ENCODE measurements at places on chromosomes 1 and 21. TPM values are rescaled to one million over a fixed set of nuclear protein-coding genes. Genes with fewer than 3 reads are reported as not detected.

DNA sequence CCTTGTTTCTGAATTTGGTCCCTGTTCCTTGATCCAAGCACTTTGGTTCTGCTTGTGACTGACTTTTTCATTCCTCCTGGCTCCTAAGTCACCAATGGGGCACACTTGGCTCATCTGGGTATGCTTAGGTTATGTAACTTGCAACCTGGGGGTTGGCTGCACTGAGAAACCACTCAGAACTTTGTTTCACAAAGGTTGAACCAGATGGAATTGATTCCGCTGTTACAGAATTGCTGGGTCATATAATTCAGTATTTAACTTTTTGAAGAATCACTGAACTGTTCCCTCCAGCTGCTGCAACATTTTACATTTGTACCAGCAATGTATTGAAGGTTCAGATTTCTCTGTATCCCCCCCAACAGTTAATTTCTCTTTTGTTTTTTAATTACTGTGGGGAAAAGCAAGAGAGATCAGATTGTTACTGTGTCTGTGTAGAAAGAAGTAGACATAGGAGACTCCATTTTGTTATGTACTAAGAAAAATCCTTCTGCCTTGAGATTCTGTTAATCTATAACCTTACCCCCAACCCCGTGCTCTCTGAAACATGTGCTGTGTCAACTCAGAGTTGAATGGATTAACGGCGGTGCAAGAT, 9.6 kb upstream of the NVL start:
- DNase-seq: no peak

Gene SH3D21
- total RNA-seq: 0.50 TPM

GRCh38 chr1:89931964-89932363, 62.9 kb upstream of the ZNF326 start:
- no peak for DNase-seq

Gene VHLL
- total RNA-seq: not detected

DNA sequence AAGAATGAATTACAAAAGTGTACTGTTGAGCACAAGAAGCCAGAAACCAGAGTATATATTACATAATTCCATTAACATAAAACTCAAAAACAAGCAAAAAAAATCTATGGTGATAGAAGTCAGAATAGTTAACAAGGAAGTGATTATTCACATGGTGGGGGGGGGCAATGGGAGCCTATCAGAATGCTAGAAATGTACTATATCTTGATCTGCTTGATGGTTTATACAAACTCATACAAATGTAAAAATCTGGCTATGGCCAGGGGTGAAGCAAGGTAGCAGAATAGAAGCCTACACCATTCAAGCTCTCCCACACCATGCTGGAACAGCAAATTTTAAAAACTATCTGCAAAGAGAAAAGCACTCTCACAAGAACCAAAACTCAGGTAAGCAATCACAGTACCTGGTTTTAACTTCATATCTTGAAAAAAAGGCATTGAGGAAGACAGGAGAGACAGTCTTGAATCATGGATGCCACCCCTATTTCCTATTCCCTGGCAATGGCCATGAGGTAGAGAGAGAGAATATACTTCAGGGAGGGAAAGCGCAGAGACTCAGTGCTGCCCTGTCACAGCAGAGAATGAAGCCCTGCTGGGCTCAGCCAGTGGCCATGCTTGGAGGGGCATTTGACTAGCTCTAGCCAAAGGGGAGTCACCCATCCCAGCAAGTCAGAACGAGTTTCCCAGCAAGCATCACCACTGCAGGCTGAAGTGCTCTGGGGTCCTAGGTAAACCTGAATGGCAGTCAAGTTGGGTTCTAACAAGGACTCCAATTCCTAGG, 73.8 kb downstream of the CDC42BPA start:
- DNase-seq: no peak

GRCh38 chr1:230398856-230399255, 27.3 kb downstream of the PGBD5 start:
- no peak for DNase-seq

DNA sequence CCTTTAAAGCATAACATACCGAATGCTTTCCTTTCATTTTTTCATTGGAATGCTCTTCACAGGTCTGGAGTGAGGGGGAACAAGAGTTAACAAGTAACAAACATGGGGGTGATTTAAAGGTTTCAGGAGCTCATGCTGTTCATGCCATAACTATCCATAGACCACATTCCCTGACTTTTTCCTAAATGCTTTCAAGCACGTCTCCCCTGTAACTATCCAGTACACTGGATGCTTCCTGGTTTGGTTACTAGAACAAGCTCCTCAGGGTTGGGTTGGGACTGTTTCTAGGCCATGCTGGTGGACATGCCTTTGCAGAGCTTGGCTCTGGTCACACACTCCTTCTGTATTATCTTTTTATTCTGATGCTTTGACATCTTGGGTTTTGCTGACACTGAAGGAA, 38.6 kb downstream of the KCNK1 start:
- DNase-seq: no peak

GRCh38 chr1:199029855-199030254, 391.0 kb downstream of the PTPRC start:
- DNase-seq: no peak

Gene CFHR1
- total RNA-seq: not detected

DNA sequence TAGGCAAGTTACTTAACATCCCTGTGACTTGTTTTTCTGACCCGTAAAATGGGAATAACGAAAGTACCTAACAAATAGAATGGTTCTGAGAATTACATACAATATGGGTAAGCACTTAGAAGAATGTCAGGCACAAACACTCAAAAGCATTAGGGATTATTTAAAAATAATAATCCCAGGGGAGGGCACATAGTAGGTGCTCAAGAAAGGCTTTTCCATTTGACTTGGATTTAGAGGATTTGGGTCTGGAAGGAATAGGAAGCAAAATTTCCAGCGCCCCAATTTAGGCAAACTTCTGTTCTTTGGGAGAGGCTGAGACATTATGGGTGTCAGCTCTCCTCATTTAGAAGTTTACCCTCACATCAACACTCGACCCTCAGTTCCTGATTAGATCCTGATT, 115.5 kb downstream of the SYF2 start:
- no peak for DNase-seq

Gene ELAVL4
- total RNA-seq: 0.40 TPM

DNA sequence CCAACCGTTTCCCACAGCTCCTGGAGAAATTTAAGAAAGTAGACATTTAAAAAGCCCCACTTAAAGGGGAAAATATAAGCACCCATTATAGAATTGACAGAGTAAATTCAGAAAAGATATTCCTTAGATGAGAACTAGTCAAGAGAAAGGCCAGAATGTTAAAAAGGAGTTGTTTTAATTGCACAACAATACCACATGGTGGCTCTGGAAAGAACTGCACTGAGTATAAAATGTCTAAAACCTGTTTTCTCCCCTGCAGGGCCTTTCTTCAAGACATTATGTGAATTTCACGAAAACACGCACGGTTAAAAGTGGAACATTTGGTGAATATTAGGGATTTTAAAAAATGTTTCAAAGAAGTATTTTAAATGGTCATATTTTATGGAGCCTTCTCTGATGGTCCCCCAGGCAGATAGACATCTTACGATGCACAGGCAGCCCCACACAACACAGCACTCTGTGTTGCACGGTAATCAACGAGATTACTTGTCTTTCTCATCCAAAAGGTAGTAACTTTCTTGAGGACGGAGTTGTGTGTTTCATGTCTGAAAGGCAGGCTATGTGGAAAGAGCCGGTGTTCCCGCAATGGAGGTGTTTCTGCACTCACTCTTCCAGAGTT, 101.9 kb downstream of the PRRX1 start:
- DNase-seq: no peak

Gene POU3F1
- total RNA-seq: 0.33 TPM

GRCh38 chr1:26016953-26017545, 4.5 kb upstream of the EXTL1 start:
- no peak for DNase-seq

GRCh38 chr1:165235155-165235776, 121.2 kb downstream of the LMX1A start:
- DNase-seq: no peak

Gene LCE6A
- not detected for total RNA-seq

Gene ZNF678
- total RNA-seq: 9.1 TPM

DNA sequence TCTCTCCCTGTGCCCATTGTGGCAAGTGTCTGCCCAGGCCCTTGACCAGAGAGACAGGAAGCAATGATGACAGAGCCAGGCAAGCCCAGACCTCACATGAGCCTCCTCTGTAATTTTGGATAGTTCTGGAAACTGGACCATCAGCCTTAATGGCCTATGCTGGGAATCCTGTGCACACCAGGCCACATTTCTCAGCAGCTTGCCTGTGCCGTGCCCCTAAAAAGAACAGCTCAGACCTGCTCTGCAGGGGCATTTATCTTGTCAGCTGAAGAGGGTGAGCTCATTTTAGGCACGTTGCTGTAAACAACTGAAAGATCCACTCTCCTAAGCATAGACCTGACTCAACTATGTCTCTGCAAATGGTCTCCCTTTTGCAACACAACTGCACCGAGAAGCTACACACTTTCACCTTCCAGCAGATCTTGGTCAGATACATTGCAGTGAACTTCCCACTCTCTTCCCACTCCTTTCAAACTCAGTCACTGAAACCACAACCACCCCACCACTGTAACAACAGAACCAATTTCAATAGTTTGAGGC, 53.5 kb upstream of the BACH1 start:
- DNase-seq: no peak

Gene CCDC185
- not detected for total RNA-seq

GRCh38 chr1:39592069-39592468, 15.5 kb upstream of the PABPC4 start:
- no peak for DNase-seq

DNA sequence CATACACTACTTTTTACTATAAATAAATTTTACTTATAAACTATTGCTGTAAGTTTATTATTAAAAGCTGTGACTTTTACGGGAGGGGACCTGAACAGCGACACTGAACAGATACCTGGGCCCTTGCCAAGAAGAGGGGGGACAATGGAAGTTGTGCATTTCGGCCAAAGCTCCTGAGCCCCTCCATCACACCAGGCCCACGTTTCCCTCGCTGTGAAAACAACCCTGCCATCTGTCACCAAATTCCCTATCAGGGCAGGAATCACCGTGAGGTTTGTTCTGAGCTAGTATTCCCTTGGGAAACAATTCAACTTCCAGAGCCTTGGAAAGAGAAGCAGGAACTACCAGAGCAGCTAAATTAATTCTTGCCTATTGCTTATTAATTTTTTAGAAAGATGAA, 37.0 kb downstream of the VTCN1 start:
- DNase-seq: no peak

DNA sequence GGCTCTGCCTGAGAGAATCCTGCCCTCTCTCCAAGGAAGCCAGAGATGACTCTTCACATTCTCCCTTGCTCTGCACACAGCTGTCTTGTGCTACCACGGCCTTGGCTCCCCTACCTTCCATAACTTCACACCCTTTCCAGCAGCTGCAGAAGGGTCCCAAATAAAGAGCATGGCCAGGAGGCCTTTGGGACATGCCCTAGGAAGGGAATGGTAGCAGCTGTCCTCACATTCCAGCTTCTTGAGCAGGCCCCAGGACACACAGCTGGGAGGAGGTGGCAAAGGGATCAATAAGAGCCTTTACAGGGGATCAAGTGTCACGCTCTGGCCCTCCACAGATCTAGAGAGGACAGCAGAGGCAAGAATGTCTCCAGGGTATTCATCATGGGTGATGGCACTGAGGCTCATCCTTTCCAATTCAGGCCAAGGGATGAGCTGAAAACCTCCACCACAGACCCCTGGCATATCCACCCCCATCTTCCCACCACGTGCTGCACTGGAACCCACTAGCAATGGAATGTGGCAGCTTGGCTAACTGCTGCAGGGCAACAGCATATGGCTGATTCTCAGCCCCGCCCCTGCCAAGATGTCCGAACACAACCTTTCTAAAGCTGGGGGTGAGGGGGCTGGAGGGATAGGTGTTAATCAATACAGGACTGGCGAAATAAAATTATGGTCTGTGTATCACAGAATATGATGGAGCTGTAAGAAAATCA, 17.8 kb upstream of the RAB29 start:
- no peak for DNase-seq

Gene PHC2
- total RNA-seq: 181 TPM

DNA sequence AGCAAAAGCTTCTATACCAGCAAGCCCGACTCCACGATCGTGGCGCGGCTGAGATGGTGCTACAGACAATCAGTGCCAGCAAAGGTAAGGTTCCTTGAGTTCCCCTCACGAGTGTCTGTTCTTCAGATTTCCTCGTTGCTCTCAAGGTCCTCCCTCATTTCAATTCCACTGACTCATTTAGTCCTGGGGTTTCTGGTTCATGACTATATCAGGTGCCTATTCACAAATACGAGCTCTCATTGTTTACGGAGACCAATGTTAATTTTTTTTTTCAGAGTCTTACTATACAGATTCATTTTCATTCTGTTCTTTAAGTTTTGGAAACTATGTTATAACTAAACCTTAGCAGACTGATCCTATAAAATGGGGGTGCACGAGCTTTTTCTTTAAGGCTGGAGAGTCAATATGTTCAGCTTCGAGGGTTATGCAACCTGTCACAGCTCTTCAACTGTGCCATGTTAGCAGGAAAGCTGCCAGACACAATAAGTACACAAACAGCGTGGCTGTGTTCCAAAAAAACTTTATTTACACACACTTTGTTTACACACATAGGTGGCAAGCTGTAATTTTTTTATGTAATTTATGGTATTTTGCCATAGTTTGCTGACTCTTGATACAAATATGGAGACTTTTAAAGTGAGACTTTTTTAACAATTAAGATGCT, 134.3 kb downstream of the ZP4 start:
- no peak for DNase-seq

DNA sequence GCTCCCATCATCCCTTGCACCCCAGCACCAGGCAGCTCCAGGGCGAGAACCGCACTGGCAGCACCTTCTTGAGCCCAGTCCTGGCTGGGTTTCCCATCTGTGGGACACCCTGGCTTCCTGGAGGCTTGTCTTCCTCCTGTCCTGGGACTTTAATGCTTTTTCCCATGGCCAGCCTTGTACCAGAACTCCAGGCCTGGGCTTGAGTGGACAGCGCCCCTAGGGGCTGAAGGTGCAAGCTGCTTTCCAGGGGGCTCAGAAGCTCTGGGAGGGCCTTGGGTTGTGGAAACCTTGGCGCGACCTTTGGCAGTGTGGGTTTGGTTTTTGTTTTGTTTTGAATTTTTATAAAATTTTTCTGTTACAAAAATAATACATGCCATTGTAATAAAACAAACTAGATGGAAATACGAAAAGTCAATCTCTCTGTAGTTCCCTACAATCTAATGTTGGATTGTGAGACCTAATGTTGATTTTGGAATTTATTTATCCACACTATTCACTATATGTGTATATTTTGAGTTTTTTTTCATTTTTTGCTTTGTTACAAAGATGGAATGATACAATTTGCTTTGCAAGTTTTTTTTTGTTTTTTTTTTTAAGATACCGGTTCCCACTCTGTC, 33.8 kb upstream of the RPL11 start:
- DNase-seq: no peak

- no peak for DNase-seq
These were observed 53.9 kb upstream of the TIAM1 start for GRCh38 chr21:31397939-31398338.

DNA sequence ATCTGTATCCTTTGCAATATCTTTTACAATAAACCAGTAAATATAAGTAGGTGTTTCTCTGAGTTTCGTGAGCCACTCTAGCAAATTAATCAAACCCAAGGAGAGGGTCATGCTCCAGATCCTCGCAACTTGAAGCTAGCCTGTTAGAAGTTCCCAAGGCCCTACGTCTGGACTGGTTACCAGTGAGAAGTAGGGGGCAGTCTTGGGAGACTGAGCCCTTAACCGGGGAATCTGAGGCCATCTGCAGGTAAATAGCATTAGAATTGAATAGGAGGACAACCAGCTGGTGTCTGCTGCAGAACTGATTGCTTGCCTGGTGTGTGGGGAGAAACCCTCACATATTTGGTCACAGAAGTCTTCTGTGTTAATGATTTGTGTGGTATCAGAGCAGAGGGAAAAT, 190.5 kb downstream of the RYR2 start:
- DNase-seq: no peak

- DNase-seq: no peak
These were observed 21.9 kb upstream of the PLEKHG5 start for GRCh38 chr1:6513320-6513801.
